ENCODE measurements at places on chromosomes 2 and 18.

GRCh38 chr2:224976629-224977525, 65.4 kb downstream of the DOCK10 start:
- DNase-seq = no peak

GRCh38 chr18:33577685-33578517, at the start of gene ASXL3:
Gene ASXL3 (plus strand): TSS chr18:33578219. CDS start chr18:33578632, 413 bp downstream.
- DNase-seq = peak; percentile 20

DNA sequence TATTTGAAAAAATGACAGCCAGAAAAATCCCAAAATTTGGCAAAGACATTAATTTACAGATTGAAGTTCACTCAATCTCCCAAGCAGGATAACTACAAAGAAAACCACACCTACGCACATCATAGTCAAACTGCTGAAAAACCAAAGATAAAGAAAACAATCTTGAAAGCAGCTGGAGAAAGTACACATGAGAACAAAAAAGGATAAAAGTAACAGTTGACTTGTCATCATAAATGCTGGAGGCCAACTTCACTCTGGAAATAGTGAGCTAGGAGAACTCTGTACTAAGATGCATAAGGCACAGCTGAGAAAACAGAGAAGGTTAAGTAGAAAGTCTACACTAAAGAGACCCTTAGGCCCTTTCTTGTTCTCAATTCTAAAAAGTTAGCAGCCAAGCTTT, 73.1 kb downstream of the TLK1 start:
- DNase-seq = no peak

DNA sequence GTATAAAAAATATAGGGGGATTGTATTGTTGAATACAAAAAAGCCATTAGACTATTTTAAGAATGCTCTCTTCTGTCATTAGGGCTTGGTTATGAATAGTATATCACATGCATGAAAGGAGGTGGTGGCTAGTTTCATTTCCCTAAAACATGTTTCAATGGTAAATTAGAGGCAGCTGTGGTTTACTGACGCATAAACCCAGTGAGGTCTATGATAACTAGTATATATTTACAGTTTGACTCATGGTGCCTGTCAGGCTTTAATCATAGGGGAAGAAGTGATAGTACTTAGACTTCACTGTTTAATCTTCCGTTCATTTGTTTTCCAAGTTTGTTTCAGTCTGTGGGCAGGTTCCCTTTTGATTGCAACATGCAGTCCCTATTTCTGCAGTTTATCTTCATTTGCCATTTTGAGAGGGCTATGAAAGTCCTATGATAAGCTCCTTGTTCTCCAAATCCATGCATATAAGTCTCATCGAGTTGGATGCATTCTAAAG, 55.1 kb upstream of the MAP4K3 start:
- peak; percentile 63 for DNase-seq

- DNase-seq = no peak
Observed at GRCh38 chr2:207119048-207119447, 46.7 kb downstream of the KLF7 start.

GRCh38 chr2:68693951-68694350, 40.7 kb upstream of the ARHGAP25 start:
- no peak for DNase-seq

- no peak for DNase-seq
Observed at GRCh38 chr2:179265082-179265510, 464 bp upstream of the SESTD1 start.

GRCh38 chr2:122072666-122073065, 317.2 kb downstream of the TSN start:
- DNase-seq = no peak

DNA sequence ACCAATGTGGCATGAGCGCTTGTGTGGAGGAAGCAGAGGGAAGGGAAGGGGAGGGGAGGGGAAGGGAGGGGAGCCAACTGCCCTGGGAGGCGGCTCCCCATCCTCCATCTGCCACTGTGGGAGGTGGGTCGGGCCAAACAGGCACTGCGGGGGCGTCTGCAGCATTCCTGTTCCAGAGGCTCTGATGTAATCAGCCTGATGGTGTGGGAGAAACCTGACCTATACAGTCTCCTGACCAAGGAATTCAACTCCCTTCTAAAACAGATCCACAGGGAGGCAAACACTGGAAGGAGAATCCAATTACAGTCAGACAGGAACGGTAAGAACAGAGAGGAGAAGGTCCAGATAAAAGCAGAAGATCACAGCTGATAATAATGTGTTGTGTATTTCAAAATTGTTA, 88.8 kb downstream of the CD8B2 start:
- DNase-seq = no peak

DNA sequence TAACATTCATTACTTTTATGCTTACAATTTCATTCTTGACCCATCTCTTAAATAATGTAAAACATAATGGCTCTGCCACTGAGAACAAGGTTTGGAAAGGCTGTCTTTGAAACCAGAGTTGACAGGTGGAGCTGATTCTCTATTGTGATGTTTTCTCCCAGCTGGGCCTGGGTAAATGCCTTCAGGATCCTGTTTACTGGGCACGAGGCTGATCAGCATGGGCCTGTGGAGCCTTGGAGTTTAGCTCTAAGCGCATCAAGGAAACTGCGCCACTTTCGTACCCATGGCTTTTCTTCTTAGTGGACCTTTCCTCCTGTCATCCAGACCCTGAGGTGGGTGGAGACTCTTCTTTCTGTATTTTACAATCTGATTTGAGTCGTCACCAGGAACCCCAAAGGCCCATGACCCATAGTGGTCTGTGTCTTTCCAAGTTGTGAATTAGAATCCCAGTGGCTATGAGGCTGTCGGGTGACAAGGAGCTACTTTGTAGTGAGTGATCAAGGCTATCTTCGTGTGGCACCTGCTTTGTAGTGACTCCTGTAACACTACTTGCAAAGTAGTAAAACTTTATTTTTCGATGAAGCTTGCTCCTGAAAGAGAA, 123.1 kb downstream of the LPIN1 start:
- no peak for DNase-seq

DNA sequence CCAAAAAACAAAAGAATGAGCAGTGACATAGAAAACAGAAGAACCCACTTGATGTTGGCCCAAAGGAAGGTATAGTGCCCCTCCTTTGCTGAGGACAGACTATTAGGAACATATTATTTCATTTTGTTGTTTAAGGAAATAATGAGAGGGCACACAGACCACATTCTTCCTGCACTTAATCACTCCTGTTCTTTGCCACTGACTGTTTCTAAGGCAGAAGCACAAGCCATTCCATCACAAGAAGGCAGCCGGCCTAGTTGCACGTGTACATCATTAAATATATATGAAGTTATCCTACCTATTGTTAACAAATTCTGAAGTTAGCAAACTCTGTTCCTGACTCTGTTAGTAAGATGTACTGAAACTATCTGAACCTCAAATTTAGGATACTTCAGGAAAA, 110.0 kb downstream of the LNPK start:
- no peak for DNase-seq

DNA sequence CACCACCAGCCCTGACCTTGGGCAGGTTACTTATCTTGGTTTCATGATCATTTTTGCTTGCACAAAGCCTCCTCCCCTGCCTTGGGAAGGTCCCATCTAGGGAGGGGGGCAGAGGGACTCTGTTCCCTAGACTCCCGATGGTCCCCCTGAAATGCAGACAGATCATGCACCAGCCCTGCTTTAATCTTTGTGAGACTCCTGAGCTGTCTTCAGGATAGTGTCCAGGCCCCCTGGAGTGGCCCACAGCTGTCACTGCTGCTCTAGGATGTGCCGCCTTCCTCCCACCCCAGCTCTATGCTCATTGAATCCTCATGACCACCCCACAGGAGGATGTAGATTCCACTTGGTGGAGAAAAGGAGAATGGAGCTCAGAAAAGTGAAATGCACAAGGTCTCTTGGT, 28.0 kb downstream of the PCARE start:
- no peak for DNase-seq

DNA sequence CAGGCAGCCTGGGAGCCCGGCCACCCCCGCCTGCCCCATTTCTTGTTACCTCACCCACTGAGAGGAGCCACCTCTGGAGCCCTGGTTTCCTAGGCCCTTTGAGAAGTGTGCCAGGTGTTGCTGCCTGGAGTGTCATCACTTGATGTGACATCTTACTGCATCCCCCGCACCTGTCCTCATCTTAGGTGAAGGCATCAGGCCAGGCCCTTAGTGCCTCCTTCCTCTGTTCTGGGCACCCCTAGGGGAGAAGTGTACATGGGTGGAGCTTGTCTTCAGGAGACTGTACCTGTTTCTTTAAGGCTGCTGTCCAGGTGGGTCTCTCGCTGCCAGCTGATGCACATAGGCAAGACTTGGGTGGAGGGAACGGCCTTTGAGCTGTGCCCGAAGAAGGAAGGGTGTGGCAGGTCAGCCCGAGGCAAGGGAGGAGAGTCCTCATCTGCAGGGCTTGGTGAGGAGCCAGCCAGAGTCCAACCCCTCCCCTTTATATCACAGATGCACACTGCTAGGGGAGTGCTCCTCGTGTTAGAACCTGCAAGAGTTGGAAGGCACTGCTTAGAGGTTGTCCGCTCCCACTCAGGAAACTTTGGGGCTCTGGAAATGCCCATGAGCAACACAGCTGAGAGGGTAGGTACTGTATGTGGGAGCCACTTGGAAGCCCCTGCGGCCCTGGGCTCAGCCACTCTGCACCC, 45.9 kb downstream of the NCK2 start:
- no peak for DNase-seq

DNA sequence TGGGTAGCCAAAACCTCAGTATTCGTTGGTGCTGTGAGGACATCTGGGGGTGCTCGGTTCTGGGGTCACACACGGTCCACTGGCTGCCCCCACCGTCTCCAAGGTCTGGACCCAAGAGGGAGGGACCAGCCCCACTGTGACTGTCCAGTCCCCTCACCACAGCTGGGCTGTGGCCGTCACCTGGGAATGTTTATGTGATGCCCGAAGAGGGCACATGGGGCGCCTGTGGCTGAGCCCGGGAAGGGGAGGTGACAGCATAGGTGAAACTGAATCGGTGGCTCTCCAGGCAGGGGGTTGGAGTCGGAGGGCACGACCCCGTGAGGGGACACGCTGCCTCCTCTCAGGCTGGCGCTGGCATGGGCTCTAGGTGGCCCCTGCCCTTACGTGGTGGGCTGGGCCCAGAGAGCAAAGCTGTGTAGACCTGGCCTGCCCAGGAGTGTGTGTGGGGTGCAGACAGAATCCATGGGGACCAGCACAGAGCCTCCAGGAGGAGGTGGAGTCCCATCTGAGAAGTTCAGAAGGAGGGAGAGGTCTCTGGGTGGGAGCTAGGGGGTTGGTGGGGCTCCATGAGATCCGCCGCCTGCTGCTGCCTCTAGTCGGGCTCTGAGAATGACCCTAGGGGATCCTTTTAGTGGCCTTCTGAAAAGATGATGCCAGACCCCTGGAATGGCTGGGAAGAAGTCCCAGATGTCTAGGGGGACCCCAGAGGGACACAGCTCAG, 1.8 kb downstream of the BOK start:
- no peak for DNase-seq

DNA sequence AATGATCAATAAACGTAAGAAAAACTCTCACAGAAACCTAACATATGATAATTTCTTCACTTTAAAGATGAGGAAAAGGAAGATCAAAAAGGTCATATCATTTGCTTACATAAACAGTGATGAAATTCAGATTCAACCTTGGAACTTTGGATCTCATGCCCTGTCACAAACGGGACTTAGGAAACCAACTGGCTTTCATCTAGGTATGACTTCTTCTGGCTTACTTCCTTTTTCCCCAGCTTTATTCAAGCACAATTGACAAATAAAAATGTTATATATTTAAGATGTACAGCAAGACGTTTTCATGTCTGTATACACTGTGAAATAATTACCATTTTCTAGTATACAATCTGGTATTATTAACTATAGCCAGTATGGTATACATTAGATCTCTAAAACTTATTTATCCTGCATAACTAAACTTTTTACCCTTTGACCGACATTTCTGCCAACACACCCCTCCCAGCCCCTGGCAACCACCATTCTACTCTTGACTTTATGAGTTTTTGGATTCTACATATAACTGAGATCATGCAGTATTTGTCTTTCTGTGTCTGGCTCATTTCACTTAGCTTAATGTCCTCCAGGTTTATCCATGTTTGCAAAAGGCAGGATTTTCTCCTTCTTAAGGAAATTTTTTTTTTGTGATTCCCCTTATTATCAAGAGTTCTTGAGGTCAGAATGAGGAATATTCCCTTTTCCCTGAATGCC, 46.0 kb upstream of the COBLL1 start:
- no peak for DNase-seq

Measured in activated CD4-positive, alpha-beta T cell treated with anti-CD3 and anti-CD28 coated beads for 36 hours (primary cell).